CD4-positive, alpha-beta T cell (primary cell): ENCODE measurements at places on chromosomes 1 and 21. TPM values are rescaled to one million over a fixed set of nuclear protein-coding genes. Genes with fewer than 3 reads are reported as not detected.

DNA sequence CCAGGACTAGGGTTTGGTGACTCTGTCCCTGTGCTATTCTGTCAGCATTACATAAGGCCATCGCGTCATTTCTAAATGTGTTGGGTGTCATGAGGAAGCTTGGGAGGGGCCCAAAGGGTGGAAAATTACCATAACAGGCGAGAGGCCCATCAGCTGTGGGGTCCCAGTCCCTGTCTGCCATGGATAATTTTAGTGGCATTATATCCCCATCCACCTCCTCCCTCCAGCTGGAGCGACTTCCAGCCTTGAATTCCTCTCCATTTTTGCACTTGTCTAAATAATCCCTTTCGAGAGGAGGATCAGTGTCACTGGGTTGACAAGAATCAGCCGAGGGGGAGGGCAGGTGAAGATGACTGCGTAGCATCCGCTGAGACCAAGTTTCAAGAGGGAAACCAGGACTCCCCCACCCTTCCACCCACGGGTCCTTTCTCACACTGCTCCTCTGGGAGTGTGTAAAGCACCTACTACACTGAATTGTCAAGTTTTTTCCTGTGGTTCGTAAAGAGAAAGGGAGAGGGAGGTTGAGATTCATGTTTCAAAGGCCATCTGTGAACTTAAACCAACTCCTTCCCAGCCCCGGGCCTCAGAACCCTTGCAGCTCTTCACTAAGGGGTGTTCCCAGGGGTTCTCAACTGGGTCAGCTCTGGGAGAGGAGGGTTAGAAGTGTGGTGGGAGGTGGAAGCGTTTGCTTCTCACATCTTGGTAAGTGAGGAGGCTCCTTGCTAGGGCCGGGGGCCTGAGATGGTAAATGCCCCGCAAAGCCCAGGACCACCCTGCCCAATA, 29.2 kb downstream of the VASH2 start:
- no peak for DNase-seq
- H3K36me3 ChIP-seq, result no peaks in the 10 kb centered on the region
- H3K27ac ChIP-seq, result no peak overlapping the region
- no peaks in the 10 kb centered on the region for H3K27me3 ChIP-seq
- H3K4me3 ChIP-seq, result no peak overlapping the region
- peaks cover 37% of the 10 kb centered on the region for H3K4me1 ChIP-seq

DNA sequence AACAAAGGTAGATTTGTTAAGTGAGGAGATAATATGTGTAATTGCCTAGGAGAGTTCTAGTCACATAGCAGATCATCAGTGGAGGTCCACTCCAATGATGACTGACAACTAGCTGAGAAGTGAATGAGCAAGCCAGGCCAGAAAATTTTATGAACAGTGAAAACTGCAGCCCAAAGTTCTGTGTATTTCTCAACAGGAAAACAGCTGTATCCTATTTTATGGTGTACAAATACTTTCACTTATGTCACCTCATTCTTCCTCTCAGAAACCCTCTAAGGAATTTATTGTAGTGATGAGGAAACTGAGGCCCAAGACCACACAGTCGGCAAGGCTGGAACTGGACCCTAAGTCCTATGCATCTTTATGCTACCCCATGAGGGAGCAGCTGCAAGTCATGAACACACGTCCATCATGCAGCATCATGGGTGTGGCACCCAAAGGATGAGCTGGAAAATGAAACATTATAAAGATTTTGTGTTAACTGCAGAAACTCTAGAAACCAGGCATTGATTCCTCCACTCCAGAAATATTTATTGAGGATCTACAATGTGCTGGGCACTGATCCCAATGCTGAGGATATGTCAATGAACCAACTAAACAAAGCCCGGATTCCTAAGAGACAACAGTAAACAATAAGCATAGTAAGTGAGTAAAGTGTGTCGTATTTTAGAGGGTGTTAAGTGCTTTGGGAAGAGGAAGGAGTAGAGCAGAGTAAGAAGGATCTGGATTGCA, 99.5 kb upstream of the DUSP10 start:
- H3K27me3 ChIP-seq, result no peaks in the 10 kb centered on the region
- no peak overlapping the region for H3K4me3 ChIP-seq
- H3K36me3 ChIP-seq, result no peaks in the 10 kb centered on the region
- no peak overlapping the region for H3K27ac ChIP-seq
- peaks cover 20% of the 10 kb centered on the region for H3K4me1 ChIP-seq

GRCh38 chr1:147640553-147641165, 29.7 kb downstream of the ACP6 start:
- H3K4me3 ChIP-seq, result no peak overlapping the region
- DNase-seq, result peak; percentile 80
- H3K36me3 ChIP-seq, result peaks cover 11% of the 10 kb centered on the region
- H3K27me3 ChIP-seq, result no peaks in the 10 kb centered on the region
- no peak overlapping the region for H3K27ac ChIP-seq
- peaks cover 20% of the 10 kb centered on the region for H3K4me1 ChIP-seq

GRCh38 chr1:206472454-206472853, 2.2 kb downstream of the IKBKE start:
- peak overlapping the region; percentile 30 for H3K27ac ChIP-seq
- H3K4me3 ChIP-seq, result peak overlapping the region; percentile 99
- H3K27me3 ChIP-seq, result no peaks in the 10 kb centered on the region
- peaks cover 68% of the 10 kb centered on the region for H3K4me1 ChIP-seq
- DNase-seq, result no peak
- H3K36me3 ChIP-seq, result peaks cover 46% of the 10 kb centered on the region

RNU1-3 gene
- 4,982 TPM for total RNA-seq

DNA sequence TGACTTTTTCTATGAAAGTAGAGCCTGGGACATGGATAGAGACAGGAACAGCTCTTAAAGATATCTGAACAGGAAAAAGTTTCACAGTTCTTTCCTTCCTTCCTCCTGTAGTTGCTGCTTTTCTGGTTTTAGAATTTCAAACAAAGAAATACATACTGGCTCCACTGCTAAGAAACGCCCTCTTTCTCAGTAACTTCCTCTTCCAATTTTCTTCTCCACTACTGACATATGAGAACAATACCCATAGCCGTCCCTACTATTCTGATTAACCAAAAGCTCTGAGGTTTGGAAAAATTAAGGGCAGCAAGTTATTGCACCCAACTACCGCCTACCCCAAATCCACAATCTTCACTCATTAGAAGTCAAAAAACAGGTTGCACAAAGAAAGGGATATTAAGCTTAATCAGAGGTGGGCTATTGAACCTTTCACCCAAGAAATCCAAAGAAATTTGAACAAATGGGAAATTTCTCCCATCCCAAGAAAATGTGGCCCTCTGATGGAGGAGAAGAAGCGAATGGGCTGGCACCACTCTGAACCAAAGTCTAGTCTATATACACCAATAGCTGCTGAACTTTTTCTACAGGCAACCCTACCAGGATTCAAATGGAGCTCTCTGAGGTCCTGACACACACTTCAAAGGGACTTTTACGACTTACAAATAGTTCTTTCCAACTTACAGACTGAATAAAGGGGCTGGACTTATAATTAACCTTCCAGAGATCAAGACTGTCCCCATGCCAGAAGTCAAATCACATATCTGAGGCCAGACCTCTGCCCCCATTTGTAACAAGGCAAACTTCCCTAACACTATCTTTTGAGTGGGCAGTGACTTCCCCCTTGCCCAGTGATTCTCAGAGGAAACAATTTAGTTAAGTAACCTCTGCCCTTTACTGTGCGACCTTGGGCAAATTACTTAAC, 1.7 kb downstream of the WASF2 start:
- H3K36me3 ChIP-seq, result peaks cover 9% of the 10 kb centered on the region
- DNase-seq, result peak; percentile 2
- H3K4me1 ChIP-seq, result peaks cover 36% of the 10 kb centered on the region
- no peaks in the 10 kb centered on the region for H3K27me3 ChIP-seq
- peak overlapping the region; percentile 100 for H3K4me3 ChIP-seq

- H3K4me1 ChIP-seq, result no peaks in the 10 kb centered on the region
- no peak for DNase-seq
- peaks cover 46% of the 10 kb centered on the region for H3K36me3 ChIP-seq
- no peak overlapping the region for H3K27ac ChIP-seq
Observed at GRCh38 chr1:19260211-19261138, 8.9 kb downstream of the MRTO4 start.

DNA sequence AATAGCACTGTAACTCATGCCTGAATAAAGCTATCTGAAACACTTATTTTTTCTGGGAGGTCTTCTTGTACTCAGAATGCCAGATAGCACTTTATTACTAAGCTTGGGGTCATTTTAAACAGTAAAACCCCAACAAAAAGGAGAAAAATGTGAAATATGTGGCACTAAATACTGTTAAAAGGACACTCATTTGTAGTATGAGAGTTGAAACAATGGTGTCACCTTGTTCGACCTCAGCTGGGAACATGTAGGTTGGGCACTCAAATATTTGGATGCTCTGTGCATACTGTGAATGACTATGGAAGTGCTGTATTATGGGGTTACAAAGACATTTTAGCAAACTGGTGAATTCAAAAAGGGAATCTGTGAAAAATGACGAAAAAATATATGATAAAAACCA, 53.9 kb downstream of the SELENOF start:
- no peaks in the 10 kb centered on the region for H3K27me3 ChIP-seq
- H3K27ac ChIP-seq, result no peak overlapping the region
- H3K4me1 ChIP-seq, result no peaks in the 10 kb centered on the region
- no peak for DNase-seq
- H3K4me3 ChIP-seq, result no peak overlapping the region

GRCh38 chr21:29645666-29646553, 293.9 kb downstream of the GRIK1 start:
- no peaks in the 10 kb centered on the region for H3K4me1 ChIP-seq
- H3K27me3 ChIP-seq, result no peaks in the 10 kb centered on the region
- H3K36me3 ChIP-seq, result no peaks in the 10 kb centered on the region
- no peak overlapping the region for H3K27ac ChIP-seq

DNA sequence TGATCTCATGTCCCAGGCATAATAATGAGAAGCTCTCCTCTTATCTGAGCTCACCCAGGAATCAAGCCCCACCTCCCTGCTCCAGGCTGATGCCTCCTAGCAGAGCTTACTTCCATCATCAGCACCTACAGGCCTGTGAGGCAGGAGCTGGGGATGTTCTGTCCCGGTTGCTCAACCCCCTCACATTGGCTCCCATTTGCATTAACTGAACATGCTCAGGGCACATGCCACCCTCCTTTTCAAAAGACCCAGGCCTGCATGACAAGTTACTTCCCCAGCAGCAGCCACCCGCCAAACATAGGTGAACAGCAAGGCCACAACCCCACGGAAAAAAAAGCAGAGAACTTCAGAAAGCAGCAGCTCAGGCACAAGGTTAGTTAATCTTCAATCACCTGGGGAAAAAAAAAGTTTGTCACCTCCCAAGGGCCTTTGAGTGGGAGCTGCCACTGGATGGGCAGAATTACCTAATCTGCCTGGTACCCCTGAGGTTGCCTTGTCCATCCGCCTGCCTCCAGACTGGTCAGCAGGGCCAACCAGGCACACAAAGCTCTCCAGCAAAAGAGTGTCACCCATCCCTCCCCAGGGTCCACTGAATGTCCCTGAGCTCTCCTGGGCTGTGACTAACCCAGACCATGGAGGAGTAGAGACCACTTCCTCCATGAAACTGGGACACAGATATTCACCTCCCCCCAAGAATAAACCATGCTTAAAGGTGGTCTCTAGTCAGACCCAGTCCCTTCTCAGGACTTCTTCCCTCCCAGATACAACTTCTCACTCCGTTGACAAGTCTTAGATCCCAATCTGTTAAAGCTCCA, 4.4 kb downstream of the KCNN3 start:
- peaks cover 38% of the 10 kb centered on the region for H3K27me3 ChIP-seq
- no peak overlapping the region for H3K27ac ChIP-seq
- H3K36me3 ChIP-seq, result no peaks in the 10 kb centered on the region
- no peak overlapping the region for H3K4me3 ChIP-seq
- no peak for DNase-seq
- H3K4me1 ChIP-seq, result peaks cover 17% of the 10 kb centered on the region

- H3K27ac ChIP-seq, result peak overlapping the region; percentile 55
- peaks cover 84% of the 10 kb centered on the region for H3K36me3 ChIP-seq
- peak overlapping the region; percentile 20 for H3K4me3 ChIP-seq
- H3K27me3 ChIP-seq, result no peaks in the 10 kb centered on the region
Observed at GRCh38 chr21:44065428-44065827, 41.8 kb upstream of the PWP2 start.

MYBPHL gene
- not detected for total RNA-seq

- peak; percentile 40 for DNase-seq
- no peak overlapping the region for H3K27ac ChIP-seq
- peaks cover 32% of the 10 kb centered on the region for H3K4me1 ChIP-seq
- no peaks in the 10 kb centered on the region for H3K27me3 ChIP-seq
Observed at GRCh38 chr1:179082333-179082998, 596 bp downstream of the TOR3A start.

DNA sequence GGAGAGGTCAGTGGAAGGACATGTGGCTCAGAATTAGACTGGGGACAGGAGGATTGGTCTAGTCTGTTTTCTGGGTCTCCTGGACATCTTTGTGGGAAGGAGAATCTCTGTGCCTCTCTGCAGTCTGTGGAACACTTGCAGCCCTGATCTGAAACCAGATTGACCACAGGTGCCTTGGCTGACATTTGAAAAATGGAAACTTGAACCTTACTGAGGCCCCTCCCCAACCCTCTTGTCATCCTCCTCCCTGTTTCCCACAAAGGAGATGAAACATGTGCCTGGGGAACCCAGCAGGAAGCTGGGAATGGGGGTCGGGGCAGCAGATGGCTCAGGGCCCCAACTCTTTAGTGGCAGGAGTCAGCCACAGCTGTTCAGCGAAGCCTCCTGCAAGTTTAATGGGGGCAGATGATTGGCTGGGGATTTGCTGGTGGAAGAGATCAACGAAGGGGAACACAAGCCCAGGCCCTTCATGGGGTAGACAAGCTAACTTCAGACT, 18.1 kb downstream of the VASH2 start:
- DNase-seq, result no peak
- no peak overlapping the region for H3K4me3 ChIP-seq
- H3K27me3 ChIP-seq, result peaks cover under 1% of the 10 kb centered on the region
- no peaks in the 10 kb centered on the region for H3K4me1 ChIP-seq
- H3K36me3 ChIP-seq, result no peaks in the 10 kb centered on the region

GRCh38 chr1:212692774-212693644, 6.6 kb downstream of the BATF3 start:
- DNase-seq, result no peak
- no peaks in the 10 kb centered on the region for H3K36me3 ChIP-seq
- H3K27ac ChIP-seq, result no peak overlapping the region
- H3K4me1 ChIP-seq, result peaks cover 7% of the 10 kb centered on the region

GRCh38 chr1:6294080-6294889, 33.4 kb upstream of the GPR153 start:
- no peaks in the 10 kb centered on the region for H3K4me1 ChIP-seq
- H3K27me3 ChIP-seq, result no peaks in the 10 kb centered on the region
- peaks cover 8% of the 10 kb centered on the region for H3K36me3 ChIP-seq
- no peak for DNase-seq
- H3K27ac ChIP-seq, result no peak overlapping the region

- peaks cover 83% of the 10 kb centered on the region for H3K4me1 ChIP-seq
- no peak overlapping the region for H3K27ac ChIP-seq
- no peaks in the 10 kb centered on the region for H3K27me3 ChIP-seq
- peaks cover 36% of the 10 kb centered on the region for H3K36me3 ChIP-seq
- no peak for DNase-seq
Observed at GRCh38 chr21:46555225-46555617, 49.7 kb downstream of the S100B start.

EFNA3 gene
- total RNA-seq, result 0.22 TPM
